ENCODE measurements at places on chromosomes 16 and 17. TPM values are rescaled to one million over a fixed set of nuclear protein-coding genes. Genes with fewer than 3 reads are reported as not detected.
A peak's percentile ranks its signal among the peaks of the same experiment; 100 is the strongest.

The HLF gene
- 1.3 TPM for total RNA-seq

The FBXL16 gene
- total RNA-seq: 21.8 TPM

The CNGB1 gene
- total RNA-seq: not detected

DNA sequence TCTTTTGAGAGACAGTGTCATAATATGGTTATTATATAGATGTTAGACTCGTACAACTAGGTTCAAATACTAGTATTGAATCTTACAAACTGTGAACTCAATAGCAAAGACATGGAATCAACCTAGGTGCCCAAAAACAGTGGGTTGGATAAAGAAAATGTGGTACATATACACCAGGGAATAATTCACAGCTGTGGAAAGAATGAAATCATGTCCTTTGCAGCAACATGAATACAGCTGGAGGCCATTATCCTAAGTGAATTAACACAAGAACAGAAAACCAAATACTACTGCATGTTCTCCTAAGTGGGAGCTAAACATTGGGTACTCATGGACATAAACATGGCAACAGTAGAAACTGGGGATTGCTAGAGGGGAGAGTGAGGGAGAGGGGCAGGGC lies 8.1 kb downstream of the PHKB start:
- DNase-seq: no peak

DNA sequence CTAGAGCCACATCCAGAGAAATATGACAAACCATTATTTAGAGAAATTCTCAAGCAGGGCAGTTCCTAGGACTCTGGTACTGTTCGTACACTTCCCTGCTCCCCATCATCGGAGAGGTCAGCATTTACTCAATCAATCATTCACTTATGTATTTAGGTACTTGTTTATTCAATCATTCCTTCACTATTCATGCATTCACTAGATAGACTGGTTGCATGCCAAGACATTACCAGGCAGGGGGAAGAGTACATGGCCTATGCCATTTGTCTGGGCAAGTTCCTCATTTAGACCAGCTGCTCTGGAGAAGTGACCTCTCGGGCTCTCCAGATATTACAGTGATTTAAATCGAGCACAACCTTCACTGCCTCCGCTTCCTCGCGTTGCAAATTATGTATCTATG lies 603.4 kb downstream of the KCNJ2 start:
- no peak for DNase-seq

DNA sequence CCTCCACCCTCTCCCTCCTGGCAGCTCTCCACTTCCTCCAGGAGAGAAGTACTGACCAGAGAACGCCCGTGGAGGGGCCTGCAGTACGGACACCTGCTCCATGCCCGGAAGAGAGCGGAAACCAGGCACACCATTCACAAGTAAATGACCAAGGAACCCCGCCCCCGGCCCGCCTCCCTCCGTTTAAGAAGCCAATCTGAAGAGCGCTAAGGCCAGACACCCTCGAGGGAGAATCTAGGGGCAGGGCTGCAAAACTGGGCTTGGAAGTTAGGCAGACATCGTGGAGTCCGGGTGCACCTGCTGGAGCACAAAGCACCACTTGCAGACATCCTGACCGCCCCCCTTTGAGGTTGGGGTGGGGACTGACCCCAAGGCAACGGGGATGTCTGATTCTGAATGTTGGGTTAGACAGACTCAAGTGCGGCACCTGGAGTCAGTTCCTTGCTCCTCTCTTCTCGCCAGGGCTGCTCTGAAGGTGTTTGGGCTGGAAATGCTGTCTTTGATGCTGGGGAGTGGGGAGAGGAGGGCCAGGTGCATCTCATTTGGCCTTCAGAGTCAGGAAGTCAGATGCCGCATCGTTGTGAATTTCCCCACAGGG lies 964 bp upstream of the FAAP100 start:
- peak; percentile 73 for DNase-seq
